Nucleus accumbens (tissue), 56 donors: ENCODE measurements at places on chromosomes 5 and 9.

- no peak for DNase-seq
These were observed 282.7 kb upstream of the POU5F2 start for GRCh38 chr5:94024101-94024500.

GRCh38 chr5:14760548-14761002 lies 96.1 kb downstream of the OTULIN start:
- no peak for DNase-seq

- DNase-seq = no peak
These were observed 541.4 kb downstream of the KCTD16 start for GRCh38 chr5:144712090-144712489.

DNA sequence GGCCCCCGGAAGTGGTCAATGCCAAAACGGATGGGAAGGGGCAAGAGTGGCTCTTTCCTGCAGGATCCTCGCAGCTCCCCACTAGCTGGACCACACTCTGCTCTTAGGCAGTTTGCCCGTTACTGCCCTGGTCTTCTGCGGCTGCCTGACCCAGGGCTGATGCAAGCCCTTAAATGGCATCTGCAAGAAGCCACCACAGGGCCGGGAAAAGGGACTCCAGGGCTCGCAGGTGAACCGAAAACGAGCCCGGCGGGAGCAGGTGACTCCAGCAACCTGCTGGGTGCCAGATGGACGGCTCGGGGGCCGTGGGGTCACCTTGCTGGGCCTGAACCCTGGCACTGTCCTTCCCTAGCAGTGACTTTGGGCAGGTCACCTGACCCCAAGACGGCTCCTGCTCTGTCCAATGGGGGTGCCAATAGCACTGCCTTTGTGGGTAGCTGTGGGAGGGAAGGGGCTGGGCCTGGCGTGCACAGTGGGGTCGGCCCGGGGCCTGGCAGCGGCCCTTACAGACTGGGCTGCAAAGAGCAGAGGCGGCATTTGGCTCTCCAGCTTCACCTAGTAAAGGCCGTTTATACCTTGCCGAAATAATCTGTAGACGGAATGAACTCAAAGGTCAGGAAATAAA lies 1.3 kb downstream of the TMEM250 start:
- no peak for DNase-seq

DNA sequence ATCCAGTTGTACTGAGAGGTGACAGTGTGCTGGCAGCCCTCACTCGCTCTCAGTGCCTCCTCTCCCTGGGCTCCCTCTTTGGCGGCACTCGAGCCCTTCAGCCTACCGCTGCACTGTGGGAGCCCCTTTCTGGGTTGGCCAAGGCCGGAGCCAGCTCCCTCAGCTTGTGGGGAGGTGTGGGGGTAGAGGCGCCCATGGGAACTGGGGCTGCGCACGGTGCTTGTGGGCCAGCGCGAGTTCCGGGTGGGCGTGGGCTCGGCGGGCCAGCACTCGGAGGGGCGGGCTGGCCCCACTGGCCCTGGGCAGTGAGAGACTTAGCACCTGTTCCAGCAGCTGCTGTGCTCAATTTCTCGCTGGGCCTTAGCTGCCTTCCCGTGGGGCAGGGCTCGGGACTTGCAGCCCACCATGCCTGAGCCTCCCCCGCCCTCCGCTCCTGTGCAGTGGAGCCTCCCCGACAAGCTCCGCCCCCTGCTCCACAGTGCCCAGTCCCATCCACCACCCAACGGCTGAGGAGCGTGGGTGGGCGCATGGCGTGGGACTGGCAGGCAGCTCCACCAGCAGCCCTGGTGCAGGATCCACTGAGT lies 342.2 kb upstream of the ZNF608 start:
- DNase-seq = no peak

DNA sequence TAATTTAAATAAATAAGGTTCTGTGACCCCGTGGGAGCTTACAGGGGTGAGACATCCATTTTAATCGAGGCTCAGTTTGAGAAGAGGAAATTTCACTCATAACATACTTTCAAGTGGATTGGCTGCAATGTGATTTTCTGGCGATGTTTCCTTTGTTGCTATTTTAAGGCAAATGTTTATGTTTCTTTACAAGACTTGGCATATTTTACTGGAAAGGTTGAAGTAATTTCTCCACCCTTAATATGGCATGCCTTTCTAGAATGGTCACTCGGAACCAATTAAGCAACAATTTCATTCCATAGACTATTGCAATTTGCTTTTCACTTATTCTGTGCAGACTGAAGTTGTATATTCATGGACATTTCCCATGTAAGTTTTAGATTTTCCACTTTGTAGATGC lies 438.0 kb upstream of the WWC1 start:
- no peak for DNase-seq

GRCh38 chr5:116864157-116864837 lies 289.7 kb upstream of the SEMA6A start:
- no peak for DNase-seq

GRCh38 chr5:121850272-121850671 lies 1.4 kb upstream of the FTMT start:
- DNase-seq = no peak

DNA sequence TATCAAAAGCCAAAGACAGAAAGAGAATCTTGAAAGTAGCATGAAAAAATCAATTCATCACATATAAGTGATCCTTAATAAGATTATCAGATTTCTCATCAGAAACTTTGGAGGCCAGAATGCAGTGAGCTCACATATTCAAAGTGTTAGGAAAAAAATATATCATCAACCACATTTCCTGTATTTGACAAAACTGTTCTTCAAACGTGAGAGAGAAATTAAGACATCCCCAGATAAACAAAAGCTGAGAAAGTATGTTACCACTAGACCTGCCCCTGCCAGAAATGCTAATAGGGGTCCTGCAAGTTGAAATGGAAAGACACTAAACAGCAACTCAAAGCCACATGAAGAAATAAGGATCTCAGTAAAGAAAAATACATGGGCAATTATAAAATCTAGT lies 29.9 kb downstream of the HACD4 start:
- DNase-seq = no peak

DNA sequence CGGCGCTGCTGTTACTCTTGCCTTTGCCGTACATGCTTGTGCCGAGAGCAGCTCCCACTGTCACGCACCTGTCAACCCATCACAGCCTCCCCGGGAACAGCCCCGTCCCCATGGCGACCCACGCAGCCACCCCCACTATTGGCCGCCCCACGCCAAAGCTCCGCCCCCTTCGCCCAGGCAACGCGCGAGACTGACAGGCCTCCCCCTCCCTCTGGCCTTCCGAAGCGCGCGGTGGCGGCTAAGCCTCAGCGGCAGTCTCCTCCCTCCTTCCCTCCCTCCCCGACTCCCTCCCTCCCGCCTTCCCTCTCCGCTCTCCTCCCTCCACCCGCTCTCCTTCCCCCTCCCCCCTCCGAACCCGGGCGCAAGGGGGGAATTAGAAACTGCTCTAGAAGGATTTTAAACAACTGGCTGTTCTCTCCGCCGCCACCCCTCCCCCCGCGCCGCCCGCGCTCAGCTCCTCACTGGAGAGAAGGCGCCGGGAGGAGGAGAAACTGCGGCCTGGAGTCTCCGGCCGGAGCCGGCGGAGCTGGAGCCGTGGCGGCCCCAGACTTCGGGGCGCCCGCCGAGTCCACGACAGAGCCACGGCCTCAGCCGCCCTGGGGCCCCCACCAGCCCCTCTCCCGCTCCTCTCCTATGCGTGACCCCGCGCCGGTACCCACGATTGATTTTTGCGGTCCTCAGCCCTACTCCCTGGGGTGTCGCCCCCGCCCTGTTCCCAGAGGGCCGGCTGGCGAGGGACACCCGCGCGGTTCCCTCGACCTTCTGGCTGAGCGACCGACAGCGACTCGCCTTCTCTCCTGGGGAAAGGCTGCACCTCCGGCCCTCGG lies at the start of gene SSBP2:
Gene SSBP2 (minus strand): TSS at position 89 of the 827 bp plus-strand sequence. CDS start 55 bp downstream, at position 34.
- peak; percentile 100 for DNase-seq
